ENCODE measurements at places on chromosomes 6 and 20.
A peak's percentile ranks its signal among the peaks of the same experiment; 100 is the strongest.

DNA sequence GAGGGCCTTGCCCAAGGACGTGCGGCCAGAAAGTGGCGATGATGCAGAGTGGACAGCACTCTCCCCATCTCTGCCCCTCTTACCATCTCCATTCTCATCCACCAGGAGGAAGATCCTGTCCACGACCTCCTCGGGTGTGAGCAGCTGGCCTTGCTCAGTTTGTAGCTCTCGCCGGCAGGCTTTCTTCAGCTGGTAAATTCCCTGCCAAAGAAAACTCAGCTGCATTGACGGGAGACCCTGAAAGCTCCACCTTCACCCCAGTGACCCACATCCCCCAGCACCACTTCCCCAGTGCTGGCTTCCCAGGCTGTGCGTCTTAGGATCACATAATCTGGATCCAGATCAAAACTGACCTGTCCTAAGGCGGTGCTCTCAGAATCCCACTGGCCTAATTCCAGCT lies 9.2 kb downstream of the GUCA1B start:
- DNase-seq = no peak

DNA sequence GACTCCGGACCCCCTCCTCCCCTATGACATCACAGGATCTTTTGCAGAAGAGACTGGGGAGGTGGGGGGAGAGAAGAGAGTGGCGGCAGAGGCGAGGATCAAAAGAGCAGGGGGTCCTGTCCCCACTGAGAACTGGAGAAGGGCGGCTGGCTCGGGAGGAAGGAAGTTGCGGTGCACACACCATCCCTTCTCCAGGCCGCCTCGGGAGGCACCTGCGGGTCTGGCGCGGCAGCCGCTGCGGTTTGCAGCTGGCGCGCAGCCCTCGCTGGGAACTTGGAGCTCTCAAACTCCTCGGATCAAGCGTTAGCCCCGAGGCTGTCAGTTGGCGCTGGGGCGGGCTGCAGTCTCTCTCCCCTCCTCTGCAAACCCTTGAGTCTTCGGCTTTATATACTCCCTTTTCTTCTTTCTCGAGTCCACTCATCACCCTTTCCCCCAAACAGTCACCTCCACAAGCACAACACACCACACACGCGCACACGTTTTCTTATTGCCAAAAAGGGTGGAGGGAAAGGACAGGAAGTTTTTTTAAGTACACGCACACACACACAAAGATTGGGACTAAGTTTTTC lies 180.7 kb downstream of the TBXT start:
- no peak for DNase-seq

DNA sequence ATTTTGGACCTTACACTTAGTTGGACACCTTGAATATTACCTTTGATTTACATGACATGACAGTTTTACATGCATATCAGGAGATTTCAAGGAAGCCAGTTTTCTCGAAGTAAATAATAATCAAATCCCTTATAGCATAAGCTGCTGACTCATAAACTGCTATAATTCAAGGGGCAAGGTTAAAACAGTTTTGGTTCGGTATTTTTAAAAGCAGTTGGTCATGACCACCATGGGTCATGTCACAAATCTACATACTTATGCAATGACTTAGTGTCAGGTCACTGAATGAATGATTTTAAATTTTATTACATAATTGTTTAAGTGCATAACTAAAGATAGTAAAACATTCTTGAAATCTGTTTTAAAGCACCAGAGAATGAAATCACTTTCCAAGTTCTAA lies 158.0 kb downstream of the DST start:
- no peak for DNase-seq

- DNase-seq = no peak
These were observed 6.9 kb upstream of the SIRPB1 start for GRCh38 chr20:1626528-1627199.

DNA sequence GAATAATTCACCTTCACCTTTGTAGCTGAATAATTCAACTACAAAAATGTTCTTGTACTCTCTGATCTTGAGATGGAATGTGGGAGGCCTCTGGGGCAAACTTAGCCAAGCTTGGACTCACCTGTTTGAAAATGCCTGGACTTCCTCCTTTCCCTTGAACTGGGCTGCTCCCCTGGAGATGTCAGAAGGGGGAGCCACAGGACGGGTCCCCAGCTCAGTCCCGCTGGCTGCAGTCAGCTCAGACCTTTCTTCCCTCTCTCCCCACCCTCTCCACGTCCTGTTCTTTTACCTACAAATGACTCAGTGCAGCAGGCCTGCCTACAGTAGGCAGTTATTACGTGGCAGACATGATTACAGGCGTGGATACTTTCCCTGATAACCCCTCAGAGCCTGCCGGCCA lies 131.5 kb upstream of the RALGAPA2 start:
- no peak for DNase-seq

- no peak for DNase-seq
These were observed 118.4 kb downstream of the ANKRD60 start for GRCh38 chr20:58109918-58110635.

DNA sequence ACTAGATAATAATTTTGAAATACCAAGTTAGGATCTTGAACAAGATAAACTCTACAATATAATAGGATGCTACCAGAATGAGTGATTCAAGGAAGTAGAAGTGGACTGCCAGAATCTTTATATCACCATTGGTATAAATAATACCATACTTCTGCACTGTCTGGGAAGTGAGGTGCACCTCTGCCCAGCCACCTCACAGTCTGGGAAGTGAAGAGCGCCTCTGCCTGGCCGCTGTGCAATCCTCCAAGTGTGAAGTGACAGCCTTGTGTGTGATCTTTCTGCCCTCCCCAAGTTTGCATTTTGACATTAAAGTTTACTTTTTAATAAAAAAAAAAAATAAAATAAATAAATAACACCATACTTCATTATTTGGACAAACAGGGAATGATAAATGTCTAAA lies 18.8 kb downstream of the LATS1 start:
- no peak for DNase-seq

DNA sequence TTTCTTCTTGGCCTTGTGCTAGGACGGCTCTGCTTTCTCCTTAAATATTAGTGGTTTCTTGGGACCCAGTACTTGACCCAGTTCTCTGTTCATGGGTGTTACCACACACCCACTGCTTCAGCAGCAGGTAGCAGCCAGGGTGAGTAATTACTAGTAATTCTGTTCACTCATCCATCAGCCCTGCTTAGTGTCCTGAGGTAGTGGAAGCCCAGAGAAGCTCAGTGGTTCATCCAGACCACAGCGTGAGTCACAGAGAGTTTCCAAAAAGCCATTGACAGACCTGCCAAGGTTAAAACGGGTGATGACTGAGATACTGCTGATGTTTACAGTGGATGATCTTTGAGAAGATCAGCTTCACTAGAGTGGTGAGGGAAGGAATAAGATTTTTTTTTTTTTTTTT lies 51.7 kb upstream of the HINT3 start:
- peak; percentile 30 for DNase-seq

- DNase-seq = no peak
These were observed 36.7 kb downstream of the MAN1A1 start for GRCh38 chr6:119312875-119313338.

GRCh38 chr20:4156411-4156810 lies 141.1 kb upstream of the RNF24 start:
- no peak for DNase-seq

DNA sequence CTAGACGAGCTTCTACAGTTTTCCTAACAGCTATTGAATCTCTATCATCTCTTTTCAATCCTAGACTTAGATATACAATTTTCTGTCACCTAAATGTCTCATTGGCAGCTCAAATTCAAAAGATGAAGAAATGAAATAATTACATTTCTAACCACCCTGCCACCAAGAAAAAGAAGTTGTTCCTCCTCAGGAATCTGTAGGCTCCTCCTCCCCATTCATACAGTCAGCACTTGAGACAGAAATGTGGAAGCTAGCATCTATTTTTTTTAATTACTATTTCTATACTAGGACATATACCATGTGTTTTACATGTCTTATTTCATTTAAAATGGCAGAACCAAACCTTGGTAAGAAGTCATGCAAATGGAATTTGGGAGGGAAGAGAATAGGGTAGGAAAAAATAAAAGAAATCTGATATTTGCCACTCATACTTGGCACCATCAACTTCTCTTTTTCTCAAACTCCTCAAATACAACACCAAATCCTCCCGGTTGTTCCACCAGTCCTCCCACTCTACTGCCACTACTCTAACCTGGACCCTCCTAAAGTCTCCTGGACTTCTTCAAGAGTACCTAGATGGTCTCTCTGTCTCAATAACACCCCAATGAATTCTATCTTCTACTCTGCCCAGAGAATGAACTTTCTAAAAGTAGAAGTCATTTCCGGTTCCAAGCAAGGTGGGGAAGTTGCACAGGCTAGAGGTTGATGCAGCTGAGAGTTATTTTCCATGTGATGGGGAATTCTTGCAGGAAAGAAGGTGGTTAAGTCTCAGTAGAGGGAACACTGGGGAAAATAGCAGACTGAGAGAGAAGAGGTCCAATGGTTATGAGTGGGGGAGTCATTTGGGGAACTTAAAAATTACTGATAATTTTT lies 54.1 kb downstream of the ATXN1 start:
- DNase-seq = no peak

- DNase-seq = no peak
These were observed 49.3 kb downstream of the SPATA2 start for GRCh38 chr20:49866051-49866450.

- DNase-seq = no peak
These were observed 952.9 kb upstream of the EPHA7 start for GRCh38 chr6:94372229-94372628.

DNA sequence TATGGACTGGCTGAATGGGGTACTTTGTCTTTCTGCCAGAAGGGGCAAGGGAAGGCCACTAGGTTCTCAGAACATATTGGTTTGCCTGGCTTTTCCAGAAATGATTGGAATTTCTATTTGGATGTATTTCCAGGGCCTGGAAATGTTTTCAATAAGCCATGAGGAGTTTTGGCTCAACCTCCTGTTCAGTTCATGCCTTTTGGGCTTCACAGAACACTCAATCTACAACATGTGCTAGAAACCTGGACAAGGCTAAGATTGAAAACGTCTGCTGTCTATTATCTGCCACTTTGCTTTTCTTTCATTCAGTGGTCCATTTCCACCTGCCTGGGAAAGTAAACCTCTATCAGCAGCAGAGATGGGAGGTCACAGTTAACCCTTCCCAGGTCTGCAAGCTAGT lies 793.4 kb downstream of the TENT5A start:
- no peak for DNase-seq

DNA sequence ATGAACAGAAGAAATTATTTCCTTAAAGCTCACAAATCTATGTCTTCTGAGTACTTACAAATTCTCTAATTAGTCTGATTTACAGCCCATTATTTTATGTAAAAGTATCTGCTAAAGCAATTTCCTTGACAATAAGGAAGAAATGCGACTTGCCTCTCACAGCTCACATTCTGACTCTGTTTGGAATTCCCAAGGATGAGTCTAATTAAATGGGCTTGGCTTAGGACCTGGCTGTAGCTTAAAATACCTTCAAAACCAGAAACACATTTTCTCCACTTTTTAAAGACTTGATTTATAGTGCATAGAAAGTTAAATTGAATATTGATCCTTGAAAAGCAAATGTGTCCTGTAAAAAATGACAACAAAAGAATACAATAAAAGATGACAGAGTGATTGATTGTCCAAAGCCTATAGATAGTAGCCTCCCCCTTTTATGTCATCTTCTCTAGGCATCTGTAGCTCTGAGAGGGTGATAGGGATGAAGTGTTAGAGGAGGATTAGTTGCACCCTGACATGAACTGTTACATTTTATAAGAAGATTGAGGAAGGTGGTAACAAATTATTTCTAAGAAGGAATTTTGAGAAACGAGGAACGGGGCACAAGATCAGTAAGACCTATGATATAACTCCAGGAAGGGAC lies 118.9 kb downstream of the MACROD2 start:
- no peak for DNase-seq
